Activated CD4-positive, alpha-beta T cell treated with anti-CD3 and anti-CD28 coated beads, Interleukin-2, amount 10 ng/mL, durations not matched to agents 7 days and 5 days (primary cell): ENCODE measurements at places on chromosomes 6 and 20. TPM values are rescaled to one million over a fixed set of nuclear protein-coding genes. Genes with fewer than 3 reads are reported as not detected.

MDC1 gene
- 46.8 TPM for total RNA-seq

CCDC28A gene
- total RNA-seq: 22.5 TPM

TBX18 gene
- not detected for total RNA-seq

C6orf120 gene
- 17.0 TPM for total RNA-seq

TOX2 gene
- 1.9 TPM for total RNA-seq

CALHM6 gene
- total RNA-seq: 10.3 TPM

GPX6 gene
- total RNA-seq: not detected

RIMS1 gene
- not detected for total RNA-seq

DLK2 gene
- total RNA-seq: not detected

CST7 gene
- 26.7 TPM for total RNA-seq

PCED1A gene
- 22.6 TPM for total RNA-seq

TRIM40 gene
- total RNA-seq: not detected

MUC21 gene
- total RNA-seq: not detected

HLA-DQB2 gene
- total RNA-seq: 1.3 TPM

HDGFL1 gene
- total RNA-seq: not detected

WASF1 gene
- total RNA-seq: 0.46 TPM

BTBD9 gene
- total RNA-seq: 12.0 TPM
